ENCODE measurements at places on chromosomes 12 and 14.
A peak's percentile ranks its signal among the peaks of the same experiment; 100 is the strongest.

DNA sequence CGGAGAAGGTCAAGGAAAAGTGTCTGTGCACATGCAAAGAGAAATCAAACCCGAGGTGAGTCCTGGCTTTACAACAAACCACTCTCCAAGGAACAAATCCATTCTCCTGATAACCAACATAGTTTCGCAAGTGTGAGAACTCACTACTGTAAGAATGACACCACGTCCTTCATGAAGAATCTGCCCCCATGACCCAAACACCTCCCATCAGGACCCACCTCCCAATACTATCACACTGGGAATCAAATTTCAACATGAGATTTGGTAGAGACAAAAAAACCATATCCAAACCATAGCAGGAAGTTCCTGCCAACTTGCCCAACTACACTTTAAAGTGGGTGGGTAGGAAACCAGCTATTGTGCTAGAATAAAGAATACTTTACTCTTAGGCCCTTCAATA, 2.4 kb upstream of the ERC1 start:
- no peak for DNase-seq

- no peak for DNase-seq
These were observed 1.3 kb downstream of the AP1G2 start for GRCh38 chr14:23566112-23566777.

GRCh38 chr12:90899456-90900182, 55.4 kb downstream of the CCER1 start:
- no peak for DNase-seq

GRCh38 chr12:91918431-91918830, 227.2 kb downstream of the BTG1 start:
- DNase-seq, result no peak

GRCh38 chr12:106541201-106541600, 41.6 kb upstream of the RFX4 start:
- no peak for DNase-seq

- DNase-seq, result no peak
These were observed 92.8 kb downstream of the ASCL1 start for GRCh38 chr12:103050273-103050672.

- DNase-seq, result peak; percentile 55
These were observed 614 bp upstream of the ARF6 start for GRCh38 chr14:49892301-49892635.

- DNase-seq, result no peak
These were observed 785.8 kb downstream of the MED13L start for GRCh38 chr12:115491511-115492250.

DNA sequence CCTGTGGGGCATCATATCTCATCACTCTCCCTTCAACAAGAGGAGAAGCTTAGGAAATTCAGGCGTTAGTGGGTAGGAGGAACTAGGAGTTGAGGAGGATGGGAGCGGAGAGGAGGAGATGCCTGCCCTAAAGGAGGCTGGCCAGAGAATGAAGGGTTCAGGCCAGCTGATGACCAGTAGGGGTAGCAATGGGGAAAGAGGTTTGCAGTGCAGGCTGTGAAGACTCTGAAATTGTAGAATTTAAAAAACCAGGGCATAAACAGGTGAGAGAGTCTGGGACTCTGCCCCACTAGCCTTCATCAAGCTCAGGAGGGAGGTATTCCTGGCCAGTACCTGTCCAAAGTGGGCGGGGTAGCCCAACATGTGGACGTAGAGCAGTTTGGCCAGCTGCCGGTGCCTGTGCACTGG, 809 bp downstream of the AP1G2 start:
- DNase-seq, result no peak

DNA sequence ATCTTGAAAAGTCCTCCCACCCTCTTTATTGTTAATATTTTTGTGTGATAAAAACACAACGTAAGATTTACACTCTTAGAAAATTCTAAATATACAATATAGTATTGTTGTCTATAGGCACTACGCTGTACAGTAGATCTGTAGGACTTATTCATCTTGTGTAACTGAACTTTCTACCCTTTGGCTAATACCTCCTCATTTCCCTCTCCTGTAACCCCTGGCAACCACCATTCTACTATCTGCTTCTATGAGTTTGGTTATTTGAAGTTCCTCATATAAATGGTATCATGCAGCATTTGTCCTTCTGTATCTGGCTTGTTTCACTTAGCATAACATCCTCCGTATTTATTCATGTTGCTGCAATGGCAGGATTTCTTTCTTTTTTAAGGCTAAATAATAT, 5.2 kb upstream of the CLEC9A start:
- DNase-seq, result no peak

DNA sequence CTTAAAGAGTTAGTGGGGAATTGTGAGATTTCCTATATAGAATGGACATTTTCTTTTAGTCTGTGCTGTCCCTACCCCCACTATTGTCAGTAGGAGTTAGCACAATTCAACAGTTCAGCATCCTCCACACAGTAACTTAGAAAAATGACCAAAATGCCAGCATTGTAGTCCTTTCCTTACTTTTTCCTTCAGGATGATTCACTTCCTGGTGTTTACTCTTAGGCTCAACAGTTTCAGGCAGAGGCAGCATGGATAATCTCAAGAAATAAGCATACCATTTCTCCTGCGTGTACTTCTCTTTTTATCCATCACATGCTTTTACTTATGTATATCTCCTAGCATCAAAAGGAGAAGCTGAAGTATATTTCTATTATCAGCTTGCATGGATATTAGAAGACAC, 683.4 kb downstream of the SLC16A7 start:
- no peak for DNase-seq

DNA sequence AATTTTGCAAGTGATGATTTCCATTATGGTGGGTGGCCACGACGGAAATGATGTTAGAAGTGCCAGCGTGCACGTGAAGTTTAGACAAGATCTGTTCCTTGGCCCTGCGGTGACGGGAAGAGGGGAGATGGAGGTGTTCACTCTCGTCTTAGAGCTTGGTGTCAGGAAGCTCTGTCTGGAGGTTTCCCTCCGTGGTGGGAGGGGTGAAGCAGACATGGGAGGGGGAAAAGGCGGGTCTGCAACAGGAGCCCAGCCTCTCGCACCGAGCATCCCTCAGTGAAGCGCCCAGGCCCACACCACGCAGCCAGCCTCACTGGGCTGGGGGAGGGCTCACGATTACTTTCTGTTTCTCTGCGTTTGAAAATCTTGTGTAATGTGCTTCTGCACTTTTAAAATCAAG, 26.3 kb downstream of the EML1 start:
- DNase-seq, result peak; percentile 21

- DNase-seq, result no peak
These were observed 353.5 kb downstream of the TMEM132D start for GRCh38 chr12:129550353-129550752.

- no peak for DNase-seq
These were observed 31.4 kb upstream of the SLC2A13 start for GRCh38 chr12:40137252-40137651.

- DNase-seq, result no peak
These were observed 10.0 kb downstream of the SINHCAF start for GRCh38 chr12:31315784-31316465.

GRCh38 chr12:59069516-59069915, 149.2 kb upstream of the LRIG3 start:
- DNase-seq, result no peak

DNA sequence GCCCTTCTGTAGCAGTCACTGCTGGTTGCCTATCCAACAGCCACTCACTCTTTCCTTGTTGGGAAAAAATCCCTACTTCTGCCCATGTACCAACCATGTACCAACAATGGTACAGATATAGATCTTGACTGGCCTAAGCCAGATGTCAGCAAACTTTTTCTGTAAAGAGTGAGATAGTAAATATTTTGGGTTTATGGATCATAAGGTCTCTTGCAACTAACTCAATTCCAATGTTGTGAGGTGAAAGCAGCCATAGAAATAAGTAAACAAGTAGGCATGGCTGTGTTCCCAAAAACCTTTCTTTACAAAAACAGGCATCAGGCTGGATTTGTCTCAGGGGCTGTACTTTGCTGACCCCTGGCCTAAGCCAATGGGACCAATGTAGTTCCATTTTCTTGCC, 73.5 kb downstream of the ARMH4 start:
- DNase-seq, result no peak

DNA sequence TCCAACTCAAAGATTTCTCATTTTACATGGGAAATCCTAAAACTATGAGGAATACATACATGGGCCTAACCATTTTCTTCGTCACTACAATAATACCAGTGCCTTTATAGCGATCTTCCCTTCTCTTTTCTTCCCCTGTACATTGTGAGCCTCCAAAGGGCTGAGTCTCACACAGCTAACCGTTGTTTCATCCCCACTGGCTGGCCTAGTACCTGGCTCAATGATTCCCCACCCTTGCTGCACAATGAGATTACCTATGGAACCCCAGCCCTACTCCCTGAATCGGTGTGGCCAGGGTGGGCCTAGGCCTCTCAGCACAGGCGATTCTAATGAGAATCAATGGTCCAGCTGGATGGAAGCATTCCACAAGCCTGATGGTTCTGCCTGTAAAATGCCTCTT, 16.1 kb downstream of the PPTC7 start:
- no peak for DNase-seq

GRCh38 chr12:132238884-132239283, 90.5 kb downstream of the GALNT9 start:
- no peak for DNase-seq

GRCh38 chr14:60215520-60216420, 33.3 kb upstream of the PPM1A start:
- DNase-seq, result no peak

- DNase-seq, result no peak
These were observed 214.8 kb downstream of the DPF3 start for GRCh38 chr14:72679141-72679535.

GRCh38 chr12:70196811-70197281, 46.4 kb upstream of the CNOT2 start:
- DNase-seq, result no peak

- no peak for DNase-seq
These were observed 35.1 kb downstream of the NR1H4 start for GRCh38 chr12:100508751-100509150.

DNA sequence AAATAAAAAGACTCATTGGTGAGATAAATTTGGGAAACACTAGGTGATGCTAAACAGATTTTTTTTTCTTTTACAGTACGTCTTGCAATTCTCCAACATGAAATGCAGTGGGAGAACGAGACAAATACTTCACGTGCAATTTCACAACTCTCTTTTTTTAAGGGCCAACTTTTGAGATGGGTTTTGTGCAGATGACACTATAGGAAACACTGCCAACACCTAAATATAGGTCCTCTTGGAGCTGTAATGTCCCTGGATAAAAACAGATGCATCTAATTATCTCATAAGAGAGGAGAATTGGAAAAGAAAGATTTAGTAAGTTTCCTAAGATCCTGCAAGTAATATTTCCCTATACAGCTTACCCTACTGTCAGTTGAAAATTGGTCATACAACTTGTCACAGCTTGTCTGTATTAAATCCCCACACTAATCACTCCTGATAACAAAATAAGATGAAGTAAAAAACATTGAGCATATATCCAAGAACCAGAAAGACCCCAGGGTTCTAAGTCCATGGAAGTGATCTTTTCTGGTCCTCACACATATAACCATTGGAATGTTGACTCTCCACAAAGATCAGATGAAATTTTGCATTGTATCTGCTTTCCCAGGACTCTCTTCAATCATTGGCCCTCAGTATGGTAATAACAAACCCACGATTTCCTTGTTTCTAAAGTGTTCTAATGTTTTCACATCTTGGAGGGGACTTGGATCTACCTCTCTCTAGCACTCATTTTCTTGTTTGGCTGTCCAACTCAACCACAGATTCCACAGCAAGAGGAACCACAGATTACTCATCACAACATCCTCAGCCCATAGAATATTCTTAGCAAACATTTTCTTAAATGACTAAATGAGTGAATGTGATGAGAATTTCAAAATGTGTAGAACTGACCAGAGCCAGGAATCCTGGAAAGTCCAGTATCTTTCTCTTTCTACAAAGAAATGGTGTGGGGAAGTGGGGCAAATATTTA, 769.4 kb upstream of the USP15 start:
- no peak for DNase-seq

GRCh38 chr12:25566202-25566949, 13.3 kb upstream of the LMNTD1 start:
- DNase-seq, result no peak

Data from activated CD4-positive, alpha-beta T cell treated with anti-CD3 and anti-CD28 coated beads, Interleukin-2, amount 50 U/mL, for 48 hours (primary cell).